ENCODE measurements at places on chromosomes 5 and 9.
A peak's percentile ranks its signal among the peaks of the same experiment; 100 is the strongest.

DNA sequence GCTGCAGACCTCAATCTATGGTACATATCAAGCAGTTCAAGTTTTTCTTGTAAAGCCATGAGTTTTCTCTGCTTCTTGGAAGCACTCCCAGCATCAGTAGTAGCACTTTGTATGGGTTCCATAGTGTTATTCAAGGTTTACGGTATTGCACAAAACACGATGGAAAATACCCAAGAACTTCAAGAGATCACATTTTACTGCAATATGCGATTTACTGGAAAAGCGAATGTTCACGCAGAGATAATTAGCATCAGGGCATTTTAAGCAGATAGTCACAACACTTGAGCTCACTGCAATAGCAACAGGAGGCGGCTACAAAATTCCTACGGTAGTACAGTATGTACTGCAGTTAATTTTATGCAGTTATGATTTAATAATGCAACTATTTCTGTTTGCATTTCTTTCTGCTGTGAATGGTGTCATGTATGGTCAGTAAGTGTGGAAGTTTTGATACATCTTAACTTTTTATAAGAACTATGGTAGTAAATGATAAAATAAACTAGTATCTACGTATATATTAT, 200.8 kb downstream of the SMARCA2 start:
- no peak for DNase-seq

DNA sequence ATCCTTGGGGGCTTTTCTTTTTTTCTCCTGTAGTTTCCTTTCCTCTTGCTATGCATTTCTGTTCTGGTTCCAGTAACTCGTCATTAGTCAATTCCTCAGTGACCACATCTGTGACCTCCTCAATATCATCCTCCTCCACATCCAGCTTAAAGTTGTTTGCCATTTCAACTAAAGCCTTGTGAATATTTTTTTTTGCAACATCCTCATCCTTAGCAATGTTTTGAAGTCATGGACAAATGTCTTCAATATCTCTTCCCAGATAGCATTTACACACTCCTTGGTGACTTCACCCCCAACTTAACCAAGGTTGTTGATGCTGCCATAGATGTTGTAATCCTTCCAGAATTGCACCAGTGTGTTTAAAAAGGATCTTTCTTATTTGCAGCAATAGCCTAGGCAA, 14.7 kb upstream of the ADRB2 start:
- no peak for DNase-seq

DNA sequence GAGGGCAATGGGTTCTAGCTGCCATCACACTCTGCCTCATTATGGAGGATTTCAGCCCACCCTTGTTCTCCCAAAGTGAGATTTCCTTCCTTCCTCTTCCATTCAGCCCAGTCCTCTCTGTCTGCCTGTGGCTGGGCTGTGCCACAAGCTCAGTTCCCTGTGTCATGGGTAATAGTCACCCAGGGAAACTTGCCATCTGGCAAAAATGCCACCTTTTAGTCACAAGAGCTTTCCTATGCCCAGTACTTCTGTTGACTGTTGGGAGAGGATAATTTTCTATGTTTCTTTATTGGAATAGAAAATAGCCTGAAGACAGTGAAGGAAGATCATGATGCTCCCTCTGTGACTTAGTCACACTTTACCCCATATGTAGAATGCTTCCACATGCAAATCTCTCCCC, 71.4 kb downstream of the TLR4 start:
- no peak for DNase-seq

DNA sequence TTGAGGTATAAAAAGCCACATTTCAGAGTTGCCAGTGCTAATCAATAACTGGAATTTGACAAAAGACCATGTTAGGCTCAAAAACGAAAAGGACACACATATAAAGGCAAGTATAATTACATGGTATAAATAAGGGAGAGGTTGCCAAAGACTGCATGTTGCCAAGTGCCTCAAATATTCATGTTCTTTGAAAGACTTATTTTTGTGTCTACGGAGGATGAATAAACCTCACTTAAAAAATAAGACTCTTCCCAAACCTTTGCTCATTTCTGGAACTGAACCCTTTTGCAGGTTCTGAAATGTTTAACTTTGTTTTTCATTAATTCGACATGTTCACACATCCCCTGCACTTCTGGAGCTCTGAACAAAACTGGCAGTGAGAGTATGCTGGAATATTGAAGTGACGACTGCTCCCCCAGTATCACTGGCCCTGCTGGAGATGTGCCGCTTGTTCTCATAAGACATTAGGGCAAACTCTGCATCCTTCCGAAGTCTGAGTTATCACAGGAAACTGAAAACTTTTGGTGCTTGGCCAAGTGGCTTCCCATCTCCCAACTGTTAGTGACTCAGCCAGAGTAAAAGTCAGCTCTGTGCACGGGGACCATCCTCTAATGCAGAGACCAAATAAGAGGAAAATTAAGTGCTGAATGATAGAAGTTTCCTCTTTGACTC, 336.8 kb downstream of the GLIS3 start:
- no peak for DNase-seq

GRCh38 chr5:170360709-170361108, 28.5 kb downstream of the KCNMB1 start:
- no peak for DNase-seq

GRCh38 chr9:100350188-100350587, 2.6 kb downstream of the TEX10 start:
- no peak for DNase-seq

DNA sequence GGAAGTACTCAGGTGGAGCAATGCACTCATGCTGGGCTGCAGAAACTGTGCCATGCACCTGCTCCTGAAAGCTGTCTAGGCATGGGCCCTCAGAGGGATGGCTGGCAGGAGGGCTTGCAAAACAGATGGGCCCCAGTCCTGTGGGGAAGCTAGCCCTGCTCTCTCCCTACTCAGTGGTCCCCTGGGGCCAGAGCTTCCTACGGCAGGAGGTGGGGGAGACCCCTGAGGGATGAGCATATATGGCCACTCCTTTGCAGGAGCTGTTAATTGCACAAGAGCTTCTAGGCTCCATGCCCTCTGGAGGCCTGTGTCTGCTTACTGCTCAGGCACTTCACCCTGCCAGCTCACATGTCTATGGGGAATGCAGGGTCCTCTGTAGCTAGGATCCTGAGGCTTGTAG, 545.3 kb upstream of the PTPRD start:
- DNase-seq: no peak

GRCh38 chr5:135829179-135829578, 5.3 kb upstream of the SLC25A48 start:
- DNase-seq: no peak

DNA sequence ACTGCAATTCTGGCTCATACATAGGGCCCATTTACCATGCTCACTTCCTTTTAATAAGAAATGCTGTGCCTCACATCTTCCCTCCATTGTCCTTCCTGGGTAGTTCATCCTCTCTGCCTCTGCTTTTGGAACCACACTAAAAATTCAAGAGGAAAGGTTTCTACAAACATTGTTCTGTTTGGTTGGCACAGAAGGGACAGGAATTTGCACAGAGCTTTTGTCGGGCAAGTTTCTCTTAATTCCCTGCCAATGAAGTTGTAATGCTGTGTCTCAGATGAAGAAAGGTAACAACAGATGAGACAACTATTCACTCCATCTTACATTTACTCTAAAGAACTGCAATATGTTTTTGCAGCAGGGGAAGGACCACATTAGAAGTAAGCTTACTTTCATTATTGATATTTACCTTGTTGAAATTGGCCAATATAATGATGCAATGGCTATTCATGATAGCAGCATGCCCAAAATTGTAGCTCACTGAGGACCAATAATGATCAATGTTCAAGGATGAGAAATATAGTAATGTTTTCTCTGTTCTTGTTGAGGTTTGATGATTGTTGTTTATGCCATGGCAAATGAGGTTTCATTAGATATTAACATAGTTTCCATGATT, 82.5 kb upstream of the HMHB1 start:
- DNase-seq: no peak

DNA sequence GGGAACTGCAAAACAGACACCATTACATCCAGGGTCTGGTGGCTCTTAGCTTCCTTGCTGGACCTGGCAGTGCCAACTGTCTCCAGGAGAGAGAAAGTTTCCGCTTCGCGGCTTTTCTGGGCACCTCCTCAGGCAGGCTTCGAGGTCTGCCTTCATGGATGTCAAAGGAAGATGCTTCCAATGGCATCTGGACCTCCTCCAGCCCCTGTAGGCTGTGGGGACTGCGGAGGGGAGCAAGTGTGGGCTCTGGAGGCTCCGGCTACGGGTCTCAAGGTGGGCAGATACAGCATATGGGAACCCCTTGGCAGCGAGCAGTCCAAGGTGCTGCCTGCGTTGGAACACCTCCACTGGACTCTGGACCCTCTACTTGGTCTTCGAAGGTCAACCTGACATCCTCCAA, 6.0 kb downstream of the C9orf50 start:
- DNase-seq: no peak

GRCh38 chr5:147773139-147773538, 9.4 kb downstream of the JAKMIP2 start:
- DNase-seq: no peak

GRCh38 chr5:176619203-176619568, 9.2 kb upstream of the GPRIN1 start:
- DNase-seq: no peak

- DNase-seq: no peak
These were observed 34.5 kb upstream of the GLIS3 start for GRCh38 chr9:4334410-4334813.

DNA sequence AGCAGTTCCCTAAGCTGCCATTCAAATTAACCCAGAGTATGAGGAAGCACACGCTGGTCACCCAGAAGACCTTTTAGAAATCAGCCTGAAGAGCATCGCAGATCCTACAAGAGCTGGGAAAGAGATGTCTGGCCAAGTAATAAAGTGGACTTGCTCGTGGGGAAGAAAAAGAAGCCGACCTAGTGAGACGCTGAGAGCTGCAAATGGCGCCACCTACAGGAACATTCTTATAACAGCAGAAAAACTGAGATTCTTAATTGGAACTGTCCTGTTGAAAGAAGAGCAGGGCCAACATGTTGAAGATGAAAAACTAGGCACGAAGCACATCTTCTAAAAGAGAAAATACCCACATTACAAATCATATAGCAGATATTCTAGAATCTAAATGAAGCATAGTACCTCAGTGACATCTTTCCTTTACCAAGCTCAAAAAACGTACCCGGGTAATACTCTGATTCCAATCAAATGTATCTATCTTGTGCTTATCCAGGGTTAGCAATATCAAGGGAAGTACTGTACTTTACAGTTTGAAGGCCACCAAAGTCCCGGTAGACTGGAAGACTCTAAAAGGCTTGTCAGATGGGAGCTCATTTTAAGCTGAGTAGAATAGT, 3.9 kb upstream of the GNAQ start:
- DNase-seq: peak; percentile 47

DNA sequence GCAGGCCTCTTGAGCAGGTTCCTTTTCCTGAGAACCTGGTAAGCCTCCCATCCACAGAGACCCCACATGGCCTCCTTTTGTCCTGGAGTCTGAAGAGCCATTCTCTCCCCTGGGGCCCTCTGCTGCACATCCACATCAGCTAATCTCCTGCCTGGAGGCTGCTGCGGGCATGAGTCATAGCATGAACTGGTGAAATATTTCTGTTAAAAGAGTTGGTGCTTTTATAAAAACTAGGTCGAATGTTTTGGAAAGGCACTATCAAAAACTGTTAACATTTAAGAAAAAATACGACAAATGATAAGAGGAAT, 399.4 kb downstream of the CTNND2 start:
- no peak for DNase-seq

DNA sequence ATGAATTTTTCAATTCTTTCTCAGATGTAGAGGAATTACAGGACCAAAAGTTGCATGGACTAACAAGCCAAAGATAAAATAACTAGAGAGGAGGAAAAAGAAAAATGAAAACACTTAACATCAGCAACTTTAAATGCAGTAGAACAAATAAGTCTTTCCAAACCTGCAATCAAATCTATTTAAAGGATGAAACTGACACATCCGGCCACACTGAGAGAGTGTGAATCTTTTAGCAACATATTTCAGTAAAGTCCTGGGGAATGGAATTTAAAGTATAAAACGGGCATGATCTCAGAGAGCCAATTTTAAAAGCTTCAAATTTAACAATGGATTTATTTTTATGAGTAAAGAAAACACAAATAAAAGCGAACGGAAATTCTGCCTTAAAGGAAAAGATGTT, 17.1 kb downstream of the CAST start:
- no peak for DNase-seq

DNA sequence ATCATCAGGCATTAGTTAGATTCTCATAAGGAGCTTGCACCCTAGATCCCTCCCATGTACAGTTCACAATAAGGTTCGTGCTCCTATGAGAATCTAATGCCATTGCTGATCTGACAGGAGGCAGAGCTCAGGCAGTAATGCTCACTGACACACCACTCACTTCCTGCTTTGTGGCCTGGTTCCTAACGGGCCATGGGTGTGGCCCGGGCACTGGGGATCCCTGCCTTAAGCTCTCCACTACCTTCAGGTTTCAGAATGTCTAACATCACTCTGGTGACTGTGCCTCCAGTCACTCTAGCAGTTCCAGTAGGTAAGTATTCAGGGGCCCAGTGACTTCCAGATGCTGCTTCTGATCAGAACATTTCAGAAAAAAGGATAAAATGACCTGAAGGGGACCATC, 152.4 kb downstream of the LRRC70 start:
- DNase-seq: no peak

DNA sequence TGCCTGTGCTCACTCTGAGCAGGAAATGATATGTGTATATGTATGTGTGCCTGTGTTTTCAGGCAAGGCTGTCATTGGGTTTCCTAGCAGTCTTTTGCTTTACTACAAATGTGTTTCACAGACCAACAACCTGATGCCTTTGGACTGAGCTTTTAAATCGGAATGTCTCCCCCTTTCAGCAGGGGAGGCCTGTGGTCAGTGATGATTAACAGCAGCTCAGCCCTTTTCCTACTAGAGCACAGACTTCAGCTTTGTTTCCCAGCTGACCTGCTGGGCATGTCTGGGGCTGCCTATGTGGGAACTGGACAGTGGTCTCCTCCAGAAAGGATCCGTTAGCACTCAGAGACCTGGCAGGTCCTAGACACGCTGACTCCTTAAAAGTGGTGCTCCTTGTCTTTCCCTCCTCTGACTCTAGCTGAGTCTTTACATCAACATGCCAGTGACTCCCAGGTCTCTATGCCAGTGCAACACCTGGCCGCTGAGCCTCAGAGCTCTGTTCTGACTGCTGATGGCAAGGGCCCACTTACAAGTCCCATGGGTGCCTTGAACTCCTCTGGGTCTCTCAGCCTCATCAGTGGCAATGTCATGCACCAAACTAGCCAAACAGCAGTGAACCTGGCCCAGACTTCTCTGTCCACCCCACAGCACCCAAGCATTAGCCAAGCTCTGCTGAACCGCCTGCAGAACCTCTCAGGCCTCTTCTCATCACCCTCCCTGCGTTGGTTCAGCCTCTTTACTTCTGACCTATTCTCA, 7.7 kb downstream of the MACROH2A1 start:
- no peak for DNase-seq

Data from NCI-H1436 treated with DMSO at 0.1 percent for 48 hours (cell line).